NCI-H2171 treated with DMSO at 0.1 percent for 48 hours (cell line): ENCODE measurements at places on chromosomes 2 and 18.
A peak's percentile ranks its signal among the peaks of the same experiment; 100 is the strongest.

- DNase-seq, result no peak
These were observed 61.6 kb downstream of the DNER start for GRCh38 chr2:229652796-229653195.

DNA sequence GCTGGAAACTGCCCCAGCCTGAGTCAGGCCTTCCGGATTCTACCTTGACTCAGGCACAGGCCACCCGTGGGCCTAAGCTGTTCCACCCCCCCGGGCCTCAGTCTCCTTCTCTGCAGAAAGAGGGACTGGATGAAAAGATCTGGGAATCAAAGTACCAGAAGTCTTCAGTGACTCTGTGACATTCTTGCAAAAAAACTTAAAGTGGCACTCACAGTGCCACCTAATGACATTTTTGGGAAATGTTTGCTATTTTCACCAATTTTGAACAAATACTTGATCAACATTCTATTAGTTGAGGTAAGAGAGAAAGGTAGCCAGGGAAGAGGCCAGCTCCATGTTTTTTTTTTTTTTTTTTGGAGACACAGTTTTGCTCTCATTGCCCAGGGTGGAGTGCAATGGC lies 48.3 kb upstream of the ACAA2 start:
- peak; percentile 5 for DNase-seq

GRCh38 chr18:58223717-58224424 lies 179.8 kb downstream of the NEDD4L start:
- peak; percentile 29 for DNase-seq

DNA sequence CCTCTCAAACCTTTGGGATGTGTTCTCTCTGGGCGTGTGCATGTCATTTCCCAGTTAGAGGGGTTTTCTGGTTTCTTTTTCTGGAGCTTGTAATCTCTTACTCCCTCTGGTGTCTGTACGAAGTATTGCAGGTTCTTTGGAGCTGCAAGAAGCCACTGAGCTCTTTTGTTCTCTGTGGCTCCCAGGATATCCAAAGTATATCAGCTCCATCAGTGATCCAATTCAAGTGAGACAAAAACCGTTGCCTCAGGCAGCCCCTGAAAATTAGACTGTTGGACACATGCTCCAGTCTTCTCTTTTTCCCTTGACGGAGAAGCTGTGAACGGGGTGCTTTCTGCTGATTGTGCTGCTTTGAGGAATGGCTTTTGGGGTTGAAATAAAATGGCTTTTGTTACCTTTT lies 59.0 kb upstream of the LDLRAD4 start:
- peak; percentile 60 for DNase-seq

GRCh38 chr18:57794951-57795728 lies 8.0 kb downstream of the ATP8B1 start:
- no peak for DNase-seq

DNA sequence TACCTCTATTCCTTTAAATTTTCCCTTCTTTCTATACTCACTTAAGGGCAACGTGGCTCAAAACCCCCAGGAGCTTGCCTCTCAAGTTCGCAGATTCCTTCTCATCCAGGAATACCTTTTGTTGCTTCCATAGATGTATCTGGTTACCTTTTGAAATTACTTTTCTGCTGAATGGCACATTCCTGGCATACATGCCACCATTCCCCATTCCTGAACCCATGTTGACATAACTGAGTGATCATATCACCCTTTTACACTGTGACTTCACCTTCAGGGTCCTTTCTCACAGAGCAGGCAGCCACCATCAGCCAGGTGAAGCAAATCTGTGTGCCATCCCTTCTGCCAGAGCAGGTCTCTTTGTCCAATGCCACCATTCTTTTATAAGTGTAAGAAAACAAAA lies 615.8 kb downstream of the ARHGAP15 start:
- no peak for DNase-seq

GRCh38 chr2:16386431-16386830 lies 279.2 kb downstream of the CYRIA start:
- no peak for DNase-seq

GRCh38 chr2:113886479-113887008 lies 3.3 kb upstream of the ACTR3 start:
- DNase-seq, result no peak

DNA sequence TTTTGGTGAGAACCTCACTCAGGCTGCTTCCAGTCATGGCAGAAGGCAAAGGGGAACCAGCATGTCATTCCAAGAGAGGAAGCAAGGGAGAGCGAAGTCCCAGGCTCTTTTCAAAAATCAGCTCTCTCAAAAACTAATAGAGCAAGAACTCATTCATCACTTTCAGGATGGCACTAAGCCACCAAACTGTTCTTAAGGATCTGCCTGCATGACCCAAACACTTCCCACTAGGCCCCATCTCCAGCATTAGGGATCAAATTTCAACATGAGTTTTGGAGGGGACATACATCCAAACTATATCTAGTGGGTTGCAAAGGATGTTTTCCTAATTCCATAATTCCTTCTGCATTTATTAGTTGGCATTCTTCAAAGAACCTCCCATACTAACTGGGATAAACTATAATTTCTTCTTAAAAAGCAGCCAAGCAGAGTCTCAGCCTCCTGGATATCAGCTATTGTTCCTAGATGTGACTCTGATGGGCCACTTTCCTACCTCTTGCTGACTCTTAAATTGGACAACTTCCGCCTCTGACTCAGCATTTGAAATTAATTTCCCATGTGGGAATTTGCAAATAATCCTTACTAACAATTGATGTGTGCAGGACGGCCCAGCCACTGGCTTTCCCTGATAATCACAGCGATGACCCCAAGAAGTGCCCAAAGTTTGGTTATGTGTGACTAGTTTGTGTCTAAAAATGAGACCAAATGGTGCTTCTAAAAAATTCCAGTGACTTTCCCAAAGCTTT lies 5.5 kb upstream of the REV1 start:
- DNase-seq, result no peak

- DNase-seq, result no peak
These were observed 276.3 kb downstream of the RND3 start for GRCh38 chr2:150211164-150211631.

GRCh38 chr18:46289463-46289862 lies 185.3 kb downstream of the HAUS1 start:
- DNase-seq, result no peak

DNA sequence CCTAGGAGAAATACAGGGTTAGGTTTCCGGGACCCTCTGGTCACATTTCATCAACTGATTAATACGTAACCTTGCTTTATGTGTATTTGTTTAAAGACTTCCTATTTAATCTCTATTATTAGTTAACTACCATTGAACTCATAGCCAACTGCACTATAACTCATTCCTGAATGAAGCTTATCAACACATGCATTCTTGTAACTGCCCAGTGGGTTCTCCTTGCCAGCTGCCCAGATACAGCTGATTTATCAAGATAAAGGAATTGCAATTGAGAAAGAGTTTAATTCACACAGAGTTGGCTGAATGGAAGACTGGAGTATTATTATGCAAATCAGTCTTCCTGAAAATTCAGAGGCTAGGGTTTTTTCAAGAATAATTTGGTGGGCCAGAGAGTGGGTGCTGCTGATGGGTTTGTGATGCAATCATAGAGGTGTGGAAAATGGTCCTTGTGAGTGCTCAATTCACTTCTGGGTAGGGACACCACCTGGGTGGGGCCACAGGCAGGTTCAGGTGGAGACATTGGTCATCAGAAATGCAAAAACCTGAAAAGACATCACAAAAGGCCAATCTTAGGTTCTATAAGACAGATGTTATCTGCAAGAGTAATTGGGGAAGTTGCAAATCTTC lies 21.1 kb upstream of the NOSTRIN start:
- no peak for DNase-seq

- no peak for DNase-seq
These were observed 196.6 kb upstream of the SLC35G4 start for GRCh38 chr18:11412811-11413210.

- peak; percentile 60 for DNase-seq
These were observed 176.0 kb downstream of the MGAT5 start for GRCh38 chr2:134429886-134430285.

DNA sequence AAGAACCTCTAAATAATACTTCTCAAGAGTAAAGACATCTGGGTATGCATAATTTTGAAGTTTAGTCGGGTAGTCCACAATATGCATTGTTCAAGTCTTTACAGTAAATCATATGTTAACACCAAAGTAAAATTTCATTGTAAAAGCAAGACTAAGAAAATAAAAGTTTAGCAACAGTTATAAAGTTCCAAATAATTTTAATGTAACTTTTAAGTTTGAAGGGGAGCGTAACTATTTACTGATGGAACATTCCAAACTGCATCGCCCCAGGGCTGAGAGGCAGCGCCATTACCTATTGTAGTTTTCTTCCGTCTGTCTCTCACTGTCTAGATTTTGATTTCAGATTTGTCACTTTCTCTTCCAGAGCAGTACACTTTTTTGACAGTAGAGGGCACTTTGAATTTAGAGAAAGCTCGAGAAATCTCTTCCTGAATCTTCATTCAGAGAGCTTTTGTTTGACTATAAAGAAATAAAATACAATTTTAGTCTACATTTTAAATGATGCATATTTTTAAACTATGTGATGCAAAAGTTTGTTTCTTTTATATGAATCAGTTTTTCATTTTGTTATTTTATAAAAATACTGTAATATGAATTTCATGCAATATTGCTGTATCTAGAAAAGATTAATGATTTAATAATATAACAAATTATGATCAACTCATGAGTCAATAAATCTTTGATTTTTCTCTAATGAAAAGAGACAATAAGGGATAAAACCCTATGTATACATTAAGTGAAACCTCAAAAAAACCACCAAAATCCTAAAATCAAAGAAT lies 389.8 kb downstream of the FIGN start:
- DNase-seq, result peak; percentile 67

DNA sequence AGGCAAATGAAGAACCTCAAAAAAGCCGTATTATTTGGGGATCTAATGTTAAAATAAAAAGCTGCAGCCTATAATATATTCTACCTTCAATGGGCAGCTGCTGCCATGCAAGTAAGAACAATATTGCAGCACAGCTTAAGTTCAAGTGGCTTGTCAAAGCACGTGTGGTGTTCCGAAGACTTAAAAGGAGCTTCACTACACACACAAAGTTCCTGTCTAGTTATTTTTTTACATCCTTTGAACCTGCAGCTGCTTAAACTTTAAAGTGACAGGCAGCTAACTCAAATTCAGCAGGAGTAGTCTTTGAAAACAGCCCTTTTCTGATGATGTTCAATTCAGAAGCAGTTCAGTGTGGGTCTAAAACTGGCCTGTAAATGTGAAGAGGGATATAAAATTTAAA lies 85.8 kb upstream of the XIRP2 start:
- DNase-seq, result no peak

DNA sequence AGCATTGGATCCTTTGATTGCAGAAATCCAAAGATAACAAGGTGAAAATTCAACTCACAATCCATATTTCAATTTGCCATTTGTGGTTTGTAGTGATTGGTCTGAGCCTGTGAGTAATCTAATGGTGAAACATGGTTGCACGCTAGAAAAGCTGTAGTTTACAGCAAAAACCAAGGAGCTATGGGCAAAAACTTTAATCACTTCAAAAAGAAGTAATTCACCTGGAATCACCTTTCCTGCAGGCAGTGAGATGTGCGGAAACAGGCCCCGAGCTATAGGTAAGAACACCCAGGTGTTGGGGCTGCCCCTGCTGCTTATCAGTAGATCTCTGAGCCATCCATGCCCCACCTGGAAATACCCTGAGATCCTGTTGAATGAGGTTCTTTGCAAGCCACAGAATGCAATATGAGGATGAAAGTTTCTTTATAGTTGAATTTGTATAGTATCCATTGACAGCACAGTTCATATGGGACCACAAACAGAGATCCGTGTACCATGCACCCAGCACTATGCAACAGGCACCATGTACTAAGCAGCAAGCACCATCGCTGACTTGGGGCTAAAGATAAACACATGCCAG lies 208.2 kb downstream of the SPP2 start:
- DNase-seq, result no peak

GRCh38 chr2:227464361-227464760 lies 7.6 kb upstream of the AGFG1 start:
- DNase-seq, result no peak

DNA sequence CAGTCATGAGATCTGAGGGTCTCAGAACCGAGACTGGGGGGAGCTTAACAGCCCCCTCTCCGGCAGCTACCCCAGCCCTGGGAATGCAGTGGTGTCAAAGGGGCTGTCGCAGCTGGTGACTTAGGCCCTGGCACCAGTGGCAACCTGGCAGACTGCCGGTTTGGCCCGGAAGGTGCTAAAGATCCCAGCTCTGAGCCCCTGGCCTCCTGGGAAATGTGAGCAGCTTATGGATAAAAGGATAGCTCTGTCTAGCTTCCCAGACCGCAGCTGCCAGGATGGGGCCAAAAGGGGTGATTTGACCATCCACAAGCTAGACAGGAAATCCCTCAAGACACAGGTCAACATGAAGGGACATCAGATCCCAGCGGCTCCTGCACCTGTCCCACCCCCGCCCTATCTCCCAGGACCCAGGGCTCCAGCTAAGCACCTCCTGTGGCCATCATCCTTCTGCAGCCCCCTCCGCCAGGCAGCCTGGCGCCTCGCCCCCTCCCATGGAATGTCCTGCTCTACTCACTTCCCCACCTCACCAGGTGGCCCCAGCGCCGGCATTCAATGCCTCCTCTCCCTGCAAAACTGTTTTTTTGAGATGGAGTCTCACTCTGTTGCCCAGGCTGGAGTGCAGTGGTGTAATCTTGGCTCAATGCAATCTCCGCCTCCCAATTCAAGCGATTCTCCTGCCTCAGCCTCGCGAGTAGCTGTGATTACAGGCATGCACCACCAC lies 33.2 kb upstream of the EFHD1 start:
- no peak for DNase-seq

- no peak for DNase-seq
These were observed 888.8 kb downstream of the CNTNAP5 start for GRCh38 chr2:124913868-124914267.

DNA sequence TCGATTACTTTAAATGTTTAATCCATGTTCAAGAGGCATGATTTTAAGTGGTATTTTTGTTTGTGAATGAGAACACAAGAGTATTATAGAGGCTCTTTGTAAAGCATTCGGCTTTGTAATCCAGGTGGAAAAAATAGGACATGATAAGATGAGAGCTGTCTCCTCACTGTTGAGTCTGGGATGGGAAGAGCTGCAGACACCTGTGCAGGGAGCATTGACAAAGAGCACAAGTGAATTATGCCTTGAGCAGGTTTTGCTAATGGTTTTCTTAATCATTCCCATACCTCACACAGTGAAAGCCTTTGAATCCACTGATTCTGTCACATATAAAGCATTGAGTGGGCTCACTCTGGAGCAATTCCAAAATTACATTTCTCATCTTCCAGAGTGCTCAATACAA lies 9.6 kb downstream of the COL6A3 start:
- no peak for DNase-seq

- peak; percentile 26 for DNase-seq
These were observed 18.4 kb downstream of the HS1BP3 start for GRCh38 chr2:20632446-20632990.

GRCh38 chr18:79195716-79196683 lies 126.8 kb downstream of the ATP9B start:
- no peak for DNase-seq

- no peak for DNase-seq
These were observed 114.6 kb upstream of the CCDC68 start for GRCh38 chr18:55073834-55074233.
